ENCODE measurements at places on chromosomes 1 and 21.
A peak's percentile ranks its signal among the peaks of the same experiment; 100 is the strongest.

DNA sequence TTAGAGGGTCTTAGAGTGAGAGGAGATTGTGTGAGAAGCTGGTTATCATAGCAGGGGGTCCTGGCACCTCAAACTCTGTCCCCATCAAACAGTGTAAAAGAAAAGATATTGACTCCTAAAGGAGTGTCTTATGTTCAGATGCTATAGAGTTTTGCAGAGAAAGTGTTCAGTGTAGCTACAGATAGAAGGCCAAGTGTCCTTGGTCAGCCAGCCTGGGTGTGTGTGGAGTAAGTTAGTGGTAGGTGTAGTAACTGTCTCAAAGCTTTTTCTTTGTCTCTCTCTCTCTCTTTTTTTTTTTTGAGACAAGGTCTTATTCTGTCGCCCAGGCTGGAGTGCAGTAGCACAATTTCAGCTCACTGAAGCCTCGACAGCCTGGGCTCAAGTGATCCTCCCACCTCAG, 17.2 kb downstream of the CAMTA1 start:
- no peak for DNase-seq

DNA sequence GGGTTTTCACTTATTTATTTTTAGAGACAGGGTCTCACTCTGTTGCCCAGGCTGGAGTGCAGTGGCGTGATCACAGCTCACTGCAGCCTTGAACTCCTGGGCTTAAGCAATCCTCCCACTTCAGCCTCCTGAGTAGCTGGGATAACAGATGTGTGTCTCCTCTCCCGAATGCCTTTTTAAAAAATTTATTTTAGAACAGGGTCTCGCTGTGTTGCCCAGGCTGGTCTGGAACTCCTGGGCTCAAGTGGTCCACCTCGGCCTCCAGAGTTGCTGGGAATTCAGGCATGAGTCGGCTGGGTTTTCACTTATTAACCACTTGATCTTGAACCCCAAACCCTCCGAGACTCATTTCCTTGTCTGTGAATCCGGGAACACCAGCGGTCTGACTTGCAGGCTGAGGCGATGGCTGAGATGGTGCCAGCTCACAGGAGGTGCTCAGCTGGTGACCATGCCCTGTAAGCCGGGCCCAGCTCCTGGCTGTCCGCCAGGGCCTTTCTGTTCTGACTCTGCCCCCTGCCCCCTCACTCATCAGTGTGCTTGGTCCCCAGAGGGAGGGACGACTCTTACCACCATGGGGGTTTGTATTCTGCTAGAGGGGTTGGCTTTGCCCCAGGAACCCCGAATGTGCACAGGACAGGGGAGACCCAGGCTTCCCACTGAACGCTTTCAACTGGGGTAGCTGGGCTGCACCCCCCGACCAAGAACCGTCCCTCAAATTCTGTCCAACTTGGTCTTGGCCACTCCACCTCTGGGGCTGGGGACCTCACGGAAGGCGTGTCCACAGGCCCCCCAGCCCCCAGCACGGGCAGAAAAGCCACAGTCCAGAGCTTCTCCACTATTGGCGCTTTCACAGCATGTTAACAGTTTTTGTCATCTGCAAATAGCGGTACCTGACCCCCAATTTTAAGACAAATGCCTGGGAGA, 22.5 kb downstream of the MMEL1 start:
- DNase-seq = no peak

- DNase-seq = no peak
Measured at GRCh38 chr1:57839067-57839466, 415.2 kb upstream of the DAB1 start.

- peak; percentile 14 for DNase-seq
Measured at GRCh38 chr1:226479474-226479873, 69.1 kb upstream of the STUM start.

Data from endothelial cell of umbilical vein (primary cell).